ENCODE measurements at places on chromosomes 12 and 14.

- no peak for DNase-seq
Measured at GRCh38 chr12:57111031-57111734, at the start of gene STAT6. Gene STAT6 (minus strand): TSS chr12:57111362. CDS start chr12:57108278, 3,084 bp downstream.

- DNase-seq = no peak
Measured at GRCh38 chr14:65548878-65549277, 136.3 kb downstream of the FUT8 start.

GRCh38 chr12:93592641-93593406 is 20.3 kb downstream of the SOCS2 start:
- DNase-seq = no peak

DNA sequence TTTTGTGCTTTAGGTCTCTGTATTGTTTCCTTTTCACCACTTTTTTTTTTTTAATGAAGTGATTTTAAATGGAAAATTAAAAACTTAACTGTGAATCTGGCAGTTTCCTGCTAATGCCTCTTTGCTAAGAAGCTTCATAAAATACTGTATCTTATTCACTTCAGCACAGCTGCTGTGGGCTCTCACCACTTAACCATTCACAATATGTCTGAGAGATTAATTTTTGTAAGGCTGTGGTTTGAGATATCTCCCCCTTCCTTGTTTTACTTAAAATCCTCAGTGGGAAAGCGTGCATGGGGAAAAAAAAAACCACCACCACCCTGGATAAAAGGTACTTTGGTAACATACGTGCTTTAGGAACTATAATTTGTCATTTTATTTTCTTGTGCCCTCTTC is 115.9 kb downstream of the ETV6 start:
- DNase-seq = no peak

DNA sequence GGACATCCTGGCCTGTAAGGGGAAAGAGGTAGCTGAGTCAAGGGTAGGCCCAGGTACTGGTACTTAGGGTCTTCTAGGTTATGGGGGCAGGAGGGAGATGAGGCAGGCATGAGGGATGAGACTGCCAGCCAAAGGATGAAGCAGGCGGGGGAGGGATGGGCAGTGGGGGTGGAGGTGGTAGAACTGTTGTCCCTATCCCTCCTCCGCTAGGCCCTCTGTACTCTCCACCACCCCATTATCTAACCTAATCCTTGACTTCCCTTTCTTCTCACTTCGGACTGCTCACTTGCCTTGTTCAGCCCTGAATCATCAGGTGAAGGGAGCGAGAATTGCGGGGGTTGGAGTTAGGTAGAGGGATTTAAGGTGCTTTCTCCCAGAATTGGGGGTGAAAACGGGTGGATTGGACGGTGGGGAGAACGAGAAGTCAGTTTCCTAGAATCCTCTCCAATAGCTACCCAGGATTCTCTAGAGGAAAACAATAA is 562 bp downstream of the PAN2 start:
- no peak for DNase-seq

Data from Panc1 (cell line).